Activated naive CD8-positive, alpha-beta T cell treated with anti-CD3 and anti-CD28 coated beads for 36 hours (primary cell): ENCODE measurements at places on chromosomes 6 and 20.

GRCh38 chr6:92684386-92684785 is 735.0 kb downstream of the EPHA7 start:
- DNase-seq = no peak

DNA sequence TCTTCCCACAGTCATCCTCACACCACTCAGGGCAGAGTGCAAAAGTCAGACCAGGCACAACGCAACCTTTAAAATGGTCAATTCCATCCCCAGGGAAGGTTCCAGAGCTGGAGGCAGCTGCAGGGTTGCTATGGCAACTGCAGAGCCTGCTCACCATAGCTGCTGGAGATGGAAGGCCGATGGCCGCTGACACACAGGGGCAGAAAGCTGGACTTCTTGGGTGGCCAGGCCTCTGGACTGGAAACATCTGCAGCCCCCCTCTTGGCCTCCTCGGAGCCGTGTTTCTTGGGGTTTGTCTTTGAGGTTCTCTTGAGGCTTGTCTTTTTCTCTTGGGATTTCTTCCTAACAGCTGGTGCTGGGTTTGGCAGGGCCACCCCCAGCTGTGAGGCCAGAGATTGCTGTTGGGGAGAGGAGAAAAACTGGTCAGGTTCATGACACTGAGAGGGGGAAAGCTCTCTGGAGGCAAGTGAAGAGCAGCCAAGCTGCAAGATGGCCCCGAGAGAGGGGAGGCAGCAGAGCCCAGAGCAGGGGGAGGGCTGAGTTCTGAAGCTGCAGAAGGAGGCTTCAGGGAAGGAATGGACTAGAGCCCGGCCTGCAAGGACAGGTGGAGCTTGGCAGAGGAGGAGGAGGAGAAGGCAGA is 10.2 kb downstream of the BNIP5 start:
- no peak for DNase-seq

GRCh38 chr6:131954775-131955107 is 3.6 kb upstream of the CCN2 start:
- no peak for DNase-seq

DNA sequence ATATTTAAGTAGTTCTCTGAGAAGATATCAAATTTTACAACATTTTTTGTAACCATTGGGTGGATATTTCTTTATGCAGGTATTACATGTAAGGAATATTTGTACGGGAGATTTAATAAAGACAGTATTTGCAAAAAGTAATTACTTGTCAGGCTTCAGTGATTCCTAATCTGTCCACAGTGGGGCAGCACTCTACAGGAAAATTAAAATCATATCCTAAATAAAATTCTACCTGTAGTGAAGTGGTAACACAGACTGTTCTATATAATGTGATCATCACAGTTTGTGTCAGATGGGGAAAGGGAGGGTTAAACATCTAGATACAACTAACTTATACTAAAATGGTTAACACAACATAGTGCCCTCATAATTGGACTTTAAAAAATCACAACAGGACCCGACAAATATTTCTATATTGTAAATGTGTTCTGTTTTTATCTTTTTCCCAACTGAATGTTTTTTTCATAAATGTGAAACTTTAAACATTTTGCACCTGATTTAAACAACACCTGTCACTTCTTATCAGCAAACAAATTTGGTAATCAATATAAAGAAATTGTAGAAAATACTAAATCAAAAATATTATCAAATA is 145.6 kb upstream of the MANEA start:
- no peak for DNase-seq

GRCh38 chr6:109052018-109052651 is 42.5 kb downstream of the SESN1 start:
- no peak for DNase-seq
